ENCODE measurements at places on chromosomes 13 and 19. TPM values are rescaled to one million over a fixed set of nuclear protein-coding genes. Genes with fewer than 3 reads are reported as not detected.

DNA sequence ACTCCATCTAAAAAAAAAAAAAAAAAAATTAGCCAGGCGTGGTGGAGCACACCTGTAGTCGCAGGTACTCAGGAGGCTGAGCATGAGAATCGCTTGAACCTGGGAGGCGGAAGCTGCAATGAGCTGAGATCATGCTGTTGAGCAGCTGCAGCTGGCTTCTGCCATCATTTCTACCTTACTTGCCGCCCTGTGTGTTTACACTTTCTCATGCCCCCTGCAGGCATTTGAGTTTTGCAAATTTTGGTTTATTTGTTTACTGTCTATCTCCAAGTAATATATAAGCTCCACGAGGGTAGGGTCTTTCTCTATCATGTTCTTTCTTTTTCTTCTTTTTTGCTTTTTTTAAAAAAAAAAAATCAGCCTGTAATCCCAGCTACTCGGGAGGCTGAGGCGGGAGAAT, 18.0 kb downstream of the CACNG6 start:
- DNase-seq = no peak

DNA sequence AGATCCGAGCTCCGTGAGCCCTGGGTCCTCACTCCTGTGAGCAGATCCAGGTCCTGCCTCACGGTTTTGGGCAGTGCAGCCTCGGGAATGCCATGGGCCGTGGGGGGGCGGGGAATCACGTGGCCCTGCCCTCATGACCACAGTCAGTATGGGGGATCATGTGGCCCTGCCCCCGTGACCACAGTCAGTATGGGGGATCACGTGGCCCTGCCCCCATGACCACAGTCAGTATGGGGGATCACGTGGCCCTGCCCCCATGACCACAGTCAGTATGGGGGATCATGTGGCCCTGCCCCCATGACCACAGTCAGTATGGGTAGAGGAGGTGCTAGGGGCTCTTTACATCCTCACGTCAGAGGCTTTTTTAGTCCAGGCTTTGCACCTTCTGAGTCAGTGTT, 64.3 kb upstream of the F7 start:
- no peak for DNase-seq

GRCh38 chr19:51027126-51027806, 850 bp upstream of the KLK11 start:
- peak; percentile 60 for DNase-seq

GRCh38 chr13:60755380-60756163, 358.6 kb downstream of the TDRD3 start:
- no peak for DNase-seq

- DNase-seq = no peak
Observed at GRCh38 chr13:77774181-77774580, 76.7 kb downstream of the SLAIN1 start.

DNA sequence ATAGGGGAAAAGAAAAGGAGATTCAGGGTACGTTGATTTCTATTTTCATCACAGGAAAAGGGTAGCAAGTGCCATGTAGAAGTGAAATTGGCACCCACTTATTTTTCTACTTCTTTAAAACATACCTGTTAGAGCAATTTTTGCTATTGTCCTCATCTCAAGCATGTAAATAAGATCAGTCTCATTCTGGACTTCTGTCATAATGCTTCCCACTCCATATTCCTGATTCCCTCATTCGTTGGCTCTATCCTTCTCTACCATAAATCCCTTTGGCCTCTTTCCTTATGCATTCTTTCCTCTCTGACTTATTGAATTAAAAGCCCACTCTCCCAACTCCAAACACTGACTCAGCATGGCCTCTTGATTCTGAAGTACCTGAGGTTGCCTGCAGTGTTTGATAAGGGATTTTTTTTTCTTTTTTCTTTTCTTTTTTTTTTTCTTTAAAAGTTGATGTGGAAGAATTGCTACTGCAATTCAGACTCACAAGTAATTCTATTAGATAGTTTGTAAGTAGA, 465.7 kb downstream of the SLITRK6 start:
- DNase-seq = no peak

- no peak for DNase-seq
Observed at GRCh38 chr19:19782783-19783182, 38.8 kb downstream of the ZNF506 start.

DNA sequence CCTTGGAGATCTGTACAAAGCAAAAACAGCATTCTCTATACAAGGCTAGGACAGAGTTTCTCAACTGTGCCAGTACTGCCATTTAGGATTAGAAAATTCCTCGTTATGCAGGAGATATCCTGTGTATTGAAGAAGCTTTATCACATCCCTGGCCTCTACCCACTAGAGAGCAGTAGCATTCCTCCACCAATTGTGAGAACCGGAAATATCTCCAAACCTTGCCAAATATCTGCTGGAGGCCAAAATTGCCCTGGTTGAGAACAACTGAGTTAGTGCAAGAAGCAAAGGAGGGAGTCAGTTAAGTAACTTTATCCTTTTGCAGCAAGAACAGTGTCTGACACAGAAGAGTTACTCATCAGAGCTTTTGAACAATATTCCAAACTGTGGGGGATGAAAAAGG, 16.2 kb upstream of the FREM2 start:
- DNase-seq = no peak

DNA sequence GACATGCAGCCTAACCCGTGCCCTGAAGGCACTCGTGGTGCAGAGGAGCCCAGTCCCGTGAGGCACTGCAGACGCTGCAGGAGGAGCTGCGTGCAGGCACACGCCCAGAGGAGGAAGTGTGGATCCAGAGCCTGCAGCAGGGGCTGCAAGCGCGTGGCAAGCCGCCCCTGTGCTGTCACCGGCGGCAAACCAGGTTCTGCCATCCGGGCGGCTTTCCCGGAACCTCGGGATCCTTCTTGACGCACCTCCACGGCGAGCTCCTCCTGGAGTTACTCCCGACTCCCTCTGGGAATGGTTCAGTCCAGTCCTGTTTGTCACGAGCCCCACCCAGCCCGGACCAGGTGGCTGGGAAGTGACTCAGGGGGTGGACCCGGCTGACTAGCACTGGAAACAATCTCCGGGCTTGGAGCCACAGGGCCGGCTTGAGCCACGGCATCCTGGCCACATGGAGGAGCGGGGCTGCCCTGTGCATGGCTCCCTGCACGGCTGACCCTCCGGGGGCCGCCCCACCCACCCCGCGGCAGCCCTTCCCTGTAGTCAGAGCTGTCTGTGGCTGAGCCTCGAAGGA, 10.2 kb downstream of the DPP9 start:
- no peak for DNase-seq

GRCh38 chr13:30864433-30865122, 41.5 kb upstream of the MEDAG start:
- no peak for DNase-seq

- no peak for DNase-seq
Observed at GRCh38 chr13:39531646-39532045, 71.3 kb downstream of the LHFPL6 start.

DNA sequence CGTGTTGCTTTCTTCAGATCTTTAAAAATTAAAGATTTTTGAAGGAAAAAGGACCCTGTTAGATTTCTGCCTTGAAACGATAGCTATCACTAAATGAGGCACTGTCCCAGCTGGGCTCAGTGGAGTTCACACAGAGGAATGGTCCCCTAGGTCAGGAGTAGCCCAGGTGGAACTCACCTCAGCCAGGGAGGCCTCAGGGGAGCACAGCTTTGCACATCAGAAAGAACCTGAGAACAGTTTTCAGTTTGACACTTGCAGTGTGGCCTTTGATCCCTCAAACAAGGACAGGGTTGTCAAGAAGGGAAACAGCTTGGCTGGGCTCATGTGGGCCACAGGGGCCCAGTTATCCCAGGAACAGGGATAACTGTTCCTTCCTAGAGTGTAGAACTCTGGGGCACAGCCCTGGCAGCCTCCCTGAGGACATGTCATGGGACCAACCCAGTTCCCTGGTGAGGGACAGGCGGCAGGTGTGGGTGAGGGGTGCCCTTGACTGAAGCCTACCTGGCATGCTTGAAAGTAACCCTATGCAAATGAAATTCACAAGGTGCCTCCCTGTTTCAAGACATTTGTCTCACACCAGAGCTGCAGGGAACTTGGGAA, 59.4 kb downstream of the CHST8 start:
- DNase-seq = no peak

DNA sequence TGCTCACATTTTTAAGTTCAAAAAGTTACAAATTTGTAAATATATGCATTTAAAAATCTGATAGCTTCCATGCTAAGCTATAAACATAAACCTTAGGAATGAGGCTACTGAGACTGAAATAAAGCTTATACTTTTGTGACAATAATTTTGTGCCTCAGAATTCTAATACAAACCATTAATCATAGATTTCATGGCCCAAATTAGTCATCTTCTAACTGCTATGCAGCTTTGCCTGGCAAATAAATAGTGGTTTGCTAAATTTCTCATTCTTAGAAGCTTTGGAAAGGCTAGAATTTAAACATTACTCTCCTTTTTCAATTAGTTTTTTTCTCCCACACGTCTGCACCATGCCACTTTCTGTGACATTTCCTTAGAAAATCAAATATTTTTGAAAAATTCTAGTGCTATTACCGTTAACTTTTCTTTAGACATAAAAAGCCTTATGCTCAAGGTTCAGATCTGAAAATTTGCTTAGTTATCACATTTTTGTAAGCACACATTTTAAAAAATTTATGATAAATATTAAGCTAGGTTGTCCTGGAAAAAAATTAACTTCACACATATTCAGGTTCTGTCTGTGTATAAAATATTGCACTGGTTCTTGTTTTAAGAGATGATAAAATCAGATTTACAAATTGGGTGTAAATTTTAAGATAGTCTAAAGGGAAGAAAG, 46.9 kb downstream of the FNDC3A start:
- DNase-seq = no peak

- no peak for DNase-seq
Observed at GRCh38 chr13:62292714-62293480, 877.2 kb upstream of the PCDH20 start.

GRCh38 chr19:6150289-6150688, 14.8 kb downstream of the ACSBG2 start:
- no peak for DNase-seq

DNA sequence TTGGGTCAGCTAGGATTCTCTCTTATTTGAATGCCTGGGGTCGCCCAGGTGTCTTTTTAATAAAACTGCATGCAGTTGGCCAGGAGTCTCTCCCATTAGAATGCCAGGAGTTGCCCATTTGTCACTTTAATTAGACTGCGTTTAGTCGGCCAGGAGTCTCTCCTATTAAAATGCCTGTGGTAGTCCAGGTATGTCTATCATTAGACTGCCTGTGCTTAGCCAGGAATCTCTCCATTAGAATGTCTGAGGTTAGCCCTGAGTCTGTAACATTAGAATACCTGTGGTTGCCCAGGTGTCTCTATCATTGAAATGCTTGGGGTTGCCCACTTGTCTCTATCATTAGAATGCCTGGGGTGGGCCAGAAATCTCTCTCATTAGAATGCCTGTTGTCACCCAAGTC, 1470.9 kb downstream of the UQCRFS1 start:
- peak; percentile 9 for DNase-seq

GRCh38 chr13:83731113-83731512, 151.2 kb downstream of the SLITRK1 start:
- DNase-seq = no peak

GRCh38 chr13:45231722-45232121, 30.9 kb upstream of the KCTD4 start:
- no peak for DNase-seq

GRCh38 chr13:72151241-72151640, 284.2 kb upstream of the DACH1 start:
- no peak for DNase-seq

- DNase-seq = no peak
Observed at GRCh38 chr13:56317841-56318240, 822.9 kb upstream of the PRR20A start.

DNA sequence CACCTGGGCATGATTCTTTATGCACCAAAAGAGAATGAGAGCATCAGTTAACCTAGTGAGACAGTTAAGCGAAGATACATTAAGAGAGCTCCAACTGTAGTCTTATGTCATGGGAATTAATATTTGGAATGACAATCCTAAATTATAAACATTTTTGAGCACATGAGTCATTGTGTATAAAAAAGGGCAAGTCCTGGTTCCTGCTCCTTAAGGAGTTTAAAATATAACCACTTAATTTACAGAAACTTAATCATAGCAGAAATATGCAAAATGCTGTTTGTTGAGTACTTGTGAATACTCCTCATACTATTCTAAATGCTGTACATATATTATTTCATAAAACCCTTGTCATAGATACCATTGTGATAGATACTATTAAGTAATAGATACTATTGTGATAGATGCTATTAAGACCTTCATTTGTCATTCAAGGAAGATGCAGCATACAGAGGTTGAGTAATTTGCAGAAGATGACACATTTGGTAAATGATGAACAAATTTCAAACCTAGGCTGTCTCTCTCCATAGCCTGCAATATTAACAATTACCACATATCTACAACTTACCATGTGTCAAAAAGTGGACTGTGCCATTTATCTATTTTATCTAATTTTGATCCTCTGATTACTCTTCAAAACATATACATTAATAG, 301.0 kb downstream of the TBC1D4 start:
- DNase-seq = no peak

GRCh38 chr13:26882731-26883130, 122.1 kb upstream of the GPR12 start:
- DNase-seq = no peak

- no peak for DNase-seq
Observed at GRCh38 chr13:98328511-98328910, 151.4 kb upstream of the RNF113B start.

DNA sequence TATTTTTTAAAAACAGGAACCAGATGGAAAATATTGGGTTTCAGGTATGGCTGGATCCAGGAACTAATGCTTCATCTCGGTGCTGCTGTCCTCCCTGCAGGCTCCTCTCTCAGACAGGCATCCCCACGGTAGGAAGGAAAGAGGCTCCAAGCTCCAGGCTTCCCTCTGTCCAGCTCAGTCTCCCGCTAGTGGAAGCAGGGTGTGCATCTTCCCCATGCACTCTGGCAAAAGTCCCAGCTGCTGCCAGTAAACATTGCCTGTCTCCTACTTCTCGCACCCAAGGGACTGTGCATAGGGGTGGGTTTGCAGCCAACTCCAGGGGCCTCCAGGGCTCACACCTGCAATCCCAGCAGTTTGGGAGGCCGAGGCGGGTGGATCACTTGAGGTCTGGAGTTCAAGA, 29.2 kb downstream of the IL12RB1 start:
- no peak for DNase-seq

Gene LGALS7B
- not detected for total RNA-seq

Gene PGLYRP2
- total RNA-seq = not detected

Gene FUT1
- total RNA-seq = 5.7 TPM

Gene LHB
- total RNA-seq = not detected

Gene ZSCAN4
- not detected for total RNA-seq

Gene ZNF578
- total RNA-seq = 1.5 TPM

Gene ZNF274
- 20.5 TPM for total RNA-seq

Gene ZNF383
- 5.7 TPM for total RNA-seq

Gene CGB8
- total RNA-seq = not detected

Gene CRX
- not detected for total RNA-seq

Gene ZNF234
- 7.3 TPM for total RNA-seq

Gene ZNF729
- total RNA-seq = not detected

Gene EPSTI1
- total RNA-seq = 18.2 TPM

Gene ZGLP1
- 0.55 TPM for total RNA-seq

Gene SPRED3
- 2.2 TPM for total RNA-seq

Gene ZNF285
- total RNA-seq = 0.93 TPM

Gene CALR3
- not detected for total RNA-seq

Measured in mesenteric fat pad (tissue), 1 donor.